ENCODE measurements at places on chromosomes 6 and 20. TPM values are rescaled to one million over a fixed set of nuclear protein-coding genes. Genes with fewer than 3 reads are reported as not detected.
A peak's percentile ranks its signal among the peaks of the same experiment; 100 is the strongest.

The TAGAP gene
- not detected for total RNA-seq

The TMEM217 gene
- 12.4 TPM for total RNA-seq

The EYA4 gene
- under 0.01 TPM for total RNA-seq

DNA sequence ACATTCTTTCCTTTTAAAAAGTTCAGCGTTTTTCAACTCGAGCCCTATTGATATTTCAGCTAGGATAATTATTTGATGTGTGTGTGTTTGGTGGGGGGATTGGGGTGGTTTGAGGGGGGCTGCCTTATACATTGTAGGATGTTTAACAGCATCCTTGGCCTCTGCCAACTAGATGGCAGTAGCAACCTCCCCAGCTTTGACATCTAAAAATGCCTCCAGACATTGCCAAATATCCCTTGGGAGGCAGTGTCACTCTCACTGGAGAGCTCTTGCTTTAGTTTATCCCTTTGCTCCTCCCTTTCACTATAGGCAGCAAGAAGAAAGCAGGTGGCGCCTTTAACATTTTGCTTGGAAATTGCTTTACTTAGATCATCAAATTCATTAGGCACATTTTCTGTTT, 14.6 kb upstream of the TP53TG5 start:
- no peak for DNase-seq

GRCh38 chr20:35215066-35215956, 11.2 kb upstream of the MMP24 start:
- peak; percentile 19 for DNase-seq

GRCh38 chr6:119346450-119346849, 3.1 kb downstream of the MAN1A1 start:
- no peak for DNase-seq

- DNase-seq = no peak
Observed at GRCh38 chr20:1267161-1267560, 1.1 kb downstream of the SNPH start.

DNA sequence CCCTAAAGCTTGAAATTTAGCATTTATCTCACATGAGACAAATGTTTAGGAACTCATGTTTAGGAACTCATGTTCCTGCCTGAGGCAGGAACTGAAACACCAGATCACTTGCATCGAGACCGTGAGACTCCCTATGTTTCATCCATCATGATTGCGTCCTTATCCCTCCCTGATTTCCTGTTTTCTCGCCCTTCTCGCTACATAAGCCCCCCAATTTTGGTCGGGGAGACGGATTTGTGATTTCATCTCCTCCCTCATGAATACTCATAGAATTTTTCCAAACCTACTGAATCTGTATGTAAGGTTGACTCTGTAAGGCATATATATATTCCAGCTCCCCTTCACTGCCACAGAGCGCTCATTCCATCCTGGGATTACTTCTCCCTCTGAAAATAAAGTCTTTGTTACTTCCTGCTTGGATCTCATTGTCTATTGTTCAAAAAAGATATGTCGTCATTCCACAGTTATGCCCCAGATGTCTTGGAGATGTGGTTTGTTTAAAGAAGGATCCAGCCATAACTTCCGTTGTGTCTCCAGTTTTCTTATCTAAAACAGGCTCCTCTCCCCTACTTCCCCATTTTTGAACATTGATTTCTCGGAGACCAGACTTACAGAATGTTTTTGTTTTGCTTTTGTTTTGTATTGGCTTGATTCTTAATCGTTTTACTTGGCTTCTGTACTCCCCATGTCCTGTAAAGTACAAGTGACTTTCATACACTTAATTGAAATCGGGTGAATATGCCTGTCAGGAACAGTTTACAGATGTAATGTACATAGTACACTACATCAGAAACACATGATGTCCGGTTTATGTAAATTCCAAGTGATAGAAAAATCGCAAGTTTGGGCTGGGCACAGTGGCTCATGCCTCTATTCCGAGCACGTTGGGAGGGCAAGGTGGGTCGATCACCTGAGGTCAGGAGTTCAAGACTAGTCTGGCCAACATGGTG, 118.7 kb downstream of the HFE start:
- DNase-seq = peak; percentile 92

- DNase-seq = no peak
Observed at GRCh38 chr20:38144974-38145728, 19.9 kb downstream of the TGM2 start.

DNA sequence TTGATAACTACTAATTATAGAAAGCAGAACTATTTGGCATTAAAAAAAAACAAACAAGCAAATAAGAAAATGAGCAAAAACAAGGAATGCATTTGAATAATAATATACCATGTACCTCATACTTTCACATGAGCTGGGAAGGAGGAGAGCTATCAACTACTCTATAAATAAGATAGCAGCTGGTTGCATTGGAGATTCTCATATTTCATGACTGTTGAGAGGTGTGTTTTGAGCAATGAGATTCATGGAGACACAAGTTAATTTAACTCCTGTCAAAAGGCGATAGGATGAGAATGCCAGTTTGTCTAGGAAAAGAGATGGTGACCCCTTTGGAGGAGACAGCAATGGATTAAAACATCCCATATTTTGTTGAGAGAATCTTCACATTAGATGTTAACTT, 348.8 kb upstream of the SPTLC3 start:
- no peak for DNase-seq

Data from dermis blood vessel endothelial cell (primary cell).